ENCODE measurements at places on chromosomes 3 and 15. TPM values are rescaled to one million over a fixed set of nuclear protein-coding genes. Genes with fewer than 3 reads are reported as not detected.

GRCh38 chr3:162354356-162354755 is 857.7 kb downstream of the OTOL1 start:
- no peak for DNase-seq

DNA sequence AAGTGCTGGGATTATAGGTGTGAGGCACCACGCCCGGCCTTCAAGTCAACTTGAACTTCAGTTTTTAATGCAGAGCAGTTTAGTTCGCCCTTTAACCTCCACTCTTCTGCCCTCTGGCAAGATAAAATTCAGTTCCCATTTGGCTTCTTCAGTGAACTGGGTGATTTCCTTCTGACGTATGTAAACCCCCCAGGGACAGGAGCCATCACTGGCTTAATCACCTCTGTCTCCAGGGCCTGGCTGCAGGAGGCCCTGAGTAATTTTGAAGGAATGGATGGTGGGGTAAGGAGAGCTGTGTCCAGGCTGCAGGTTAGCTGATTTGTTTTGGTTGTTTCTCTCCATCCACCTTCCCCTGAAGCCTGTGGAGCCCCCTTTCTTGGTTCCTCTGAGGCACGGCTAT is 11.9 kb downstream of the MCM2 start:
- no peak for DNase-seq

GRCh38 chr15:31369727-31370126 is 43.1 kb downstream of the KLF13 start:
- no peak for DNase-seq

ROPN1 gene
- total RNA-seq: not detected

TRAK1 gene
- total RNA-seq: 14.7 TPM

Measured in NCI-H460 (cell line).